ENCODE measurements at places on chromosomes 2 and 18. TPM values are rescaled to one million over a fixed set of nuclear protein-coding genes. Genes with fewer than 3 reads are reported as not detected.

- no peaks in the 10 kb centered on the region for H3K4me1 ChIP-seq
- no peaks in the 10 kb centered on the region for H3K36me3 ChIP-seq
- DNase-seq, result no peak
Measured at GRCh38 chr2:185782223-185782769, 43.7 kb downstream of the FSIP2 start.

Gene COLEC12
- polyA plus RNA-seq, result 0.69 TPM

DNA sequence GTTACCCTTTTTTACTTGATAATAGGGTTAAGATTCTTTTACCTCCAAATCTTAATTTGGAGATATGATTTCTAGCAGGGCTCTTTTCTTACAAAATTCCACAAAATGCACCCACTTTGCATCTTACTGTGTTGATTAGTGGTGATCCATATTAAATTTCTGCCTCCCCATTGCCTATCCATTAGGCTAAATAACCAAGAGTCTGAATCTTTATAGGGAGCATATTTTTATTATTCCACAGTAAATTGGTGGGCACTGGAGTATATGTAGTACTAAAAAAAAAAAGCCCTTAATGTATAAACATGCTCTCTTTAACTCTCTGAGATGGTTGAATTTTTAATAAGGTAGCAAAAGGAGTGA lies 8.1 kb upstream of the TXNDC2 start:
- H3K4me1 ChIP-seq, result peaks cover 4% of the 10 kb centered on the region
- H3K27me3 ChIP-seq, result no peaks in the 10 kb centered on the region
- H3K4me3 ChIP-seq, result no peak overlapping the region
- no peaks in the 10 kb centered on the region for H3K36me3 ChIP-seq
- DNase-seq, result no peak
- H3K27ac ChIP-seq, result peak overlapping the region; percentile 4

Gene LIPG
- polyA plus RNA-seq, result 2.4 TPM

DNA sequence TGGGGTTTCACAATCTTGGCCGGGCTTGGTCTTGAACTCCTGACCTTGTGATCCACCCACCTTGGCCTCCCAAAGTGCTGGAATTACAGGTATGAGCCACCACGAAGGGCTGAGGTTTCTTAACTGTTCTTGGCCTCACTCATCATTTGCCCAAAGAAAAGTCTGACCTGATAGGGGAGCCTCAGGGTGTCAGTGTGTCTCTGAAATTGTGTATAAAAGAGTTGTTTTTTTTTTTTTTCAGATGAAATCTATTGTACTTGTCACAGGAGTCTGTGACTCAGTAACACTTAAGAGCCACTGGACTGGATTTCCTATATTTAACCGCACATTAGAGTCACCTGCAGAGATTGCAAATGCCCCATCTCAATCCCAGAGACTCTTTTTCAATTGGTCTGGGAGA lies 16.9 kb downstream of the PMAIP1 start:
- DNase-seq, result no peak
- no peaks in the 10 kb centered on the region for H3K36me3 ChIP-seq
- H3K4me1 ChIP-seq, result no peaks in the 10 kb centered on the region
- no peak overlapping the region for H3K27ac ChIP-seq
- H3K27me3 ChIP-seq, result no peaks in the 10 kb centered on the region

Gene UCN
- 0.89 TPM for polyA plus RNA-seq

DNA sequence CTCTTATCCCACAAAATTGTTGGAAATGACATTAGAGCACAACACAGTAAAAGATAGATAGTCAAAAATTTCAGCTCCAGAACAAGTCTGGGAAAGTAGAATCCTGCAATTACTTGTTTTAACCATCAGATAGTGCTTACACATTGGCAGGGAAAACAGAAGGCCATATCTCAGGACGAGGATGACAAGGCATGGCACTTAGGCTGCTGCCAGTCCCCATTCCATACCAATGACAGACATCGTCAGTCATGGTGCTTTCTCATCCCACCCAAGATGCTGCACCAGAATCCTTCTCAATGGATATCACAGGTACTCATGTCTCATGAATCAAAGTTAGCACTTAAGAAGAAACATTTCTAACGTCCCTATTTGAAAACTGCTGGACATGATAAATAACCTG lies 187.3 kb downstream of the NCKAP5 start:
- no peak overlapping the region for H3K4me3 ChIP-seq

Gene STPG4
- polyA plus RNA-seq, result 0.60 TPM

- peak overlapping the region; percentile 58 for H3K4me3 ChIP-seq
- no peak overlapping the region for H3K27ac ChIP-seq
- H3K4me1 ChIP-seq, result no peaks in the 10 kb centered on the region
- H3K27me3 ChIP-seq, result peaks cover 7% of the 10 kb centered on the region
- no peaks in the 10 kb centered on the region for H3K36me3 ChIP-seq
- no peak for DNase-seq
Measured at GRCh38 chr2:55922291-55922907, 1.2 kb downstream of the EFEMP1 start.

DNA sequence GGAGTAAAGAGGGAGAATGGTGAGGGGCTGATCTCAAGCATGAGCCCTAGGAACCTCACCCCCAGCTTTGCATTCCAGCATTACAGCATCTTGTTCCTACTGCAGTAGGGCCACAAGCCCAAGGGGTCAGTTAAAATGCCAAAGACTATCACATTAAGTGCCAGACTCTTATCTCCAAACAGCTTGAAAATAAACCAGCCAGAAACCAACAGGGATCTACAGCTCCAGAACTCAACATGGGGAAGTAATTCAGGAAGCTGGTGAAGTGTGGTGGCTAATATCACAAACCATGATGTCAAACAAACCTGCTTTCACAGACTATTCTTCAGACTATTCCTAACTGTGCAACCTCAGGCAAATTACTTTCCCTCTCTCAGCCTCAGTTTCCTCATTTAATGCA lies 278.3 kb downstream of the TNS1 start:
- H3K4me1 ChIP-seq, result peaks cover 6% of the 10 kb centered on the region
- no peak for DNase-seq
- H3K27me3 ChIP-seq, result no peaks in the 10 kb centered on the region

Gene PROM2
- 24.9 TPM for polyA plus RNA-seq

Gene SERPINB4
- not detected for polyA plus RNA-seq

DNA sequence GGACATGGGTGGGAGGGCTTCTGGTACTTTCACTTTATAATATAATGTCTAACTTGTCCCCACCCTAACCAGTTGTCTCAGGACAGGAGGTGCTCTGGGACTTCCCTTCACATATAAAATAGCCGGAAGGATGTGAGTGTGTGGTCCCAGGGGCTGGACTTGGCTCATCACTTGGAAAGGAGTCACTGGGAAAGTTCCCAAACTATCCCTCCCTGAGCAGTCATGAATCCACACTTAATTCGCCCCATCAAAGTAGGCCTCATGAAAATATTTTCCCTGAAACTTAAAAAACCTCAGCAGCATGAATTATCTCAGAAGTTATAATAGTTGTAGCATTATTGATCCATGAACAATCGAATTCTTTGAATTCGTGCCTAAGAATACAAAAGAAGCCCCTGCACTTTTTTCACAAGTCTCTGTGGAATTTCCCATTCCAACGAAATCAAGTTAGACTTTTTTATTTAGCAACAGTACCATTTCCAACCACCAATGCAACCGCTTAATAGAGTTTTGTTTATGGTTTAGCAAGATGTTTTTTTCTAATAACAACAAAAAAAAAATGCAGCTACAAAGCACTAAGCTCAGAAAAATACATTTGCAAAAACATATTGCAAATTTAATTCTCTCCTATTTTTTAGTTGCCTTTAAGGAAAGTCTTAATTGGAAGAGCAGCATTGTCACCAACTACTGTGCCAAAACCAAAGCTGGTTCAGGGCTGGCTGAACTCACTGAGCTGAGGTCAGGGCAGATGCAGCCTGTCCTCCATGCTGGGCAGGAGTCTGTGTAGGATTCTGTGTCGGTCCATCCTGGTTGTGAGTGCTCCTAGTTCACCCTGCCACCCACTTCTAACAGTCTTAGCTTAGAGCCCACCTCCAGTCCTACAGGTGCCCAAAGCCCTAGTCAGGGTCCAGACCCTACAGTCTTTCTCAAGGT lies 68.8 kb upstream of the SPTBN1 start:
- H3K27me3 ChIP-seq, result no peaks in the 10 kb centered on the region
- no peaks in the 10 kb centered on the region for H3K4me1 ChIP-seq
- H3K27ac ChIP-seq, result peak overlapping the region; percentile 73
- no peak overlapping the region for H3K4me3 ChIP-seq
- no peaks in the 10 kb centered on the region for H3K36me3 ChIP-seq

GRCh38 chr2:239274391-239275043 lies 126.3 kb downstream of the HDAC4 start:
- H3K36me3 ChIP-seq, result no peaks in the 10 kb centered on the region
- no peak overlapping the region for H3K4me3 ChIP-seq
- DNase-seq, result peak; percentile 80
- H3K27me3 ChIP-seq, result no peaks in the 10 kb centered on the region

DNA sequence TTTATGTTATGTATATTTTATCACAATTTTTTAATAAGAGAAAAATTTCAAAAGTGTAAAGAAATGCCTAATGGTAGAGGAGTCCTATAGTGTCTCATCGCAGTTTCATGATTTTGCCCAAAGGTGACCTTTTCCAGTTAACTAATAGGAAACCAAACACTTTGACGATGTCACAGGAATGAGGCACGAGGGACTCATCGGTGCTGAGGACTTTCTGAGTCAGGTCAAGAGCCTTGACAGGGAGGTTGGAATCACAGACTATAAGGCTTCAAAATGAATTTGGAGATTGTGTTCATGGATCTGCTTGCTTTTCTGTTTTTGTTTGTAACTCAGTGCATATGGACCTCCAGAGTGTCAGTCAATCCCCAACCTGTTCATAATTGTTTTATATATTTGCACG lies 15.1 kb upstream of the RTTN start:
- H3K4me3 ChIP-seq, result no peak overlapping the region
- no peaks in the 10 kb centered on the region for H3K27me3 ChIP-seq
- no peaks in the 10 kb centered on the region for H3K4me1 ChIP-seq
- H3K36me3 ChIP-seq, result no peaks in the 10 kb centered on the region
- no peak overlapping the region for H3K27ac ChIP-seq

Gene AQP12A
- 7.4 TPM for polyA plus RNA-seq

GRCh38 chr2:69742322-69742952 lies 503 bp downstream of the ANXA4 start:
- peaks cover 19% of the 10 kb centered on the region for H3K4me1 ChIP-seq
- peak overlapping the region; percentile 98 for H3K27ac ChIP-seq
- no peaks in the 10 kb centered on the region for H3K27me3 ChIP-seq
- DNase-seq, result peak; percentile 68
- H3K36me3 ChIP-seq, result no peaks in the 10 kb centered on the region

DNA sequence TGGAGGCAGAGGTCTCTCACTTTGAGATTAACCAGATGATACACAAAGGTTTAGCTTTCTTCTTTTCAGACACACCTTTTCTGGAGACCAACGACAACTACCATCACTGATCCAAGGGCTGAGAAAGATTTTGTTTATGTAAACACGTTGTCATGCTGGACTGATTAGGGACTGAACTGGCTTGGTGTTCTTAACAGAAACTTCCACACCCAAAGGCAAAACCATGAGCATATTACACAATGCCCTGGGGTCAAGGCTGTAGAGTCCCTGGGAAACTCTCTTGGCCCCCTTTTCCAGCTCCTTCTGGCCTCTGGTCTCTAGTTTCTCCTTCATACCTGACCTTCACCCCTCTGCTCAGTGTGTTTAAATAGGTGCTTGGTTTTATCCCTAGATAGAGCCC lies 447.0 kb upstream of the TCF4 start:
- no peaks in the 10 kb centered on the region for H3K36me3 ChIP-seq
- no peak overlapping the region for H3K27ac ChIP-seq
- H3K4me1 ChIP-seq, result no peaks in the 10 kb centered on the region

GRCh38 chr2:59827677-59828076 lies 725.8 kb downstream of the BCL11A start:
- H3K27me3 ChIP-seq, result no peaks in the 10 kb centered on the region
- H3K4me1 ChIP-seq, result no peaks in the 10 kb centered on the region
- no peaks in the 10 kb centered on the region for H3K36me3 ChIP-seq
- H3K4me3 ChIP-seq, result no peak overlapping the region
- no peak overlapping the region for H3K27ac ChIP-seq
- no peak for DNase-seq

Gene TUBA3E
- polyA plus RNA-seq, result 0.09 TPM

- H3K27ac ChIP-seq, result no peak overlapping the region
- H3K4me3 ChIP-seq, result no peak overlapping the region
- no peaks in the 10 kb centered on the region for H3K4me1 ChIP-seq
- no peaks in the 10 kb centered on the region for H3K27me3 ChIP-seq
- no peak for DNase-seq
Measured at GRCh38 chr18:51778115-51778514, 561.9 kb upstream of the DCC start.

DNA sequence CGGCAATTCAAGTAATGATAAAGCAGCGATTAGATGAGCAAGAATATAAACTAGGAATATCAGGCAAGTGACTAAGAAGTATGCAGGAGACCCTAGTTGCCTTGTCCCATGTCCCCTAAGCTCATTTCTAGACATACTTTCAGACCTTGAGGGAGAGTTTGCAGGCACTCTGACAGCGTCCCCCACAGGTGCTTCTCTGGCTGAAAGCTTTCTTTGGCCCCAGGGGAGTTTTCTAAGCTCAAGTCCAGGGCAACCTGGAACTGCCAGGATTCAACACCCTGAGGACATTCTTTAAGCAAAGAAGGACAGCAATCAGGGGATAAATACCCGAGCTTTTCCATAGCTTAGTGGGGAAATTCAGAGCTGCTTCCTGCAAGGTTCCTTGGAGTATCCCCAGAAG lies 308.1 kb upstream of the CHST9 start:
- no peak overlapping the region for H3K27ac ChIP-seq
- no peaks in the 10 kb centered on the region for H3K27me3 ChIP-seq
- H3K4me3 ChIP-seq, result no peak overlapping the region
- no peak for DNase-seq
- no peaks in the 10 kb centered on the region for H3K36me3 ChIP-seq

DNA sequence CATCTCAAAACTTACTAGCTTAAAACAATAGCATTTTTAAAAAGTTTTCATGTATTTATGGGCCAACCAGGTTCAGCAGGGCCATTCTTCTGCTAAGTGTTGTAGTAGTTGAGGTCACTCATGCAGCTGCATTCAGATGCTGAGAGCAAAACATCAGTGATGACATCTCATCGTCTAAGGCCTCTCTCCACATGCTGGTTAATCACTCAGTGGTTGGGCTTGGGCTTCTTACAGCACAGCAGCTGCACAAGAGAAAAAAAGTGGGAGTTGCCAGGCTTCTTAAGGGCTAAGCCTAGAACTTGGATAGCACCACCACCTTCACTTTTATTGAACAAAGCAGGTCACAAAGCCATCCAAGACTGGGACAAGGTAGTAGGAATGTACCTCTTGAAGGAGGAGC lies 190.3 kb downstream of the IRS1 start:
- H3K4me3 ChIP-seq, result no peak overlapping the region
- no peaks in the 10 kb centered on the region for H3K27me3 ChIP-seq
- no peak for DNase-seq
- H3K4me1 ChIP-seq, result no peaks in the 10 kb centered on the region

Gene TBR1
- not detected for polyA plus RNA-seq

DNA sequence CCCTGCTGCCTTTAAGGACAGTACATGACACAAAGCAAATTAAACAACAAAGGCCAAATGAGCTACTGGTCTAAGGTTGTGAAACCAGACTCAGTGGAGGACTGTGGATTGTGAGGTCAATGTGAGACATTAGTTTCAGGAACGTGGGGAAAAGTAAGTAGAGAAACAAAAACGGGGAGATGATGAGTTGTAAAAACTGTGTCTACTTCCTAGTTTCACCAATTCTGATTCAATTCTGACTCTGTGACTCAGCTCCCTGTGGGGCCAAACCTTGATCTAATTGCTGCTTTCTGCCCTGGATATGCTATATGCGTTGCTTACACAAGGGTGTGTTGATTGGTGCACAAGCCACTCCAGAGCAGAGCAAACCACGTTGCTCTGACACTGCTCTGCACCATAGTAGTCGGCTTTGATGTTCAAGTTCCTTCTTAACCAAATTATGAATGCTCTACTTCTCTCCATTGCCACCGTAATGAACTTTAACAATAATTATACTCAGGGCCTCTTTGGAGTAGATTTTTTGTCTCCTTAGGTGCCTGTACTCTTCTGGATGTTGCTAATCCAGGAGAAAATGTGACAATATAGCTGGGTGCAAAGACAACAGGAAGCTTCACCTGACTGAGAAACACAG lies 1640.1 kb upstream of the CELF4 start:
- no peak overlapping the region for H3K27ac ChIP-seq
- H3K27me3 ChIP-seq, result no peaks in the 10 kb centered on the region
- no peaks in the 10 kb centered on the region for H3K36me3 ChIP-seq

Data from sigmoid colon (tissue), 7 donors.